Pulmonary artery endothelial cell (primary cell): ENCODE measurements at places on chromosomes 3 and 15.

- DNase-seq: no peak
These were observed 74.5 kb upstream of the LARS2 start for GRCh38 chr3:45313743-45314403.

GRCh38 chr15:75153565-75154276 is 48.0 kb upstream of the C15orf39 start:
- DNase-seq: no peak

- no peak for DNase-seq
These were observed 44.8 kb downstream of the SLCO2A1 start for GRCh38 chr3:133984975-133985374.

GRCh38 chr3:40994611-40995010 is 204.7 kb upstream of the CTNNB1 start:
- no peak for DNase-seq

- no peak for DNase-seq
These were observed 1.8 kb downstream of the APBA2 start for GRCh38 chr15:28887339-28888174.

- DNase-seq: no peak
These were observed 204.8 kb downstream of the MECOM start for GRCh38 chr3:169458752-169459151.

- DNase-seq: no peak
These were observed 89.7 kb upstream of the PROK2 start for GRCh38 chr3:71874618-71875017.

- no peak for DNase-seq
These were observed 16.4 kb downstream of the EFCC1 start for GRCh38 chr3:129017484-129017899.

DNA sequence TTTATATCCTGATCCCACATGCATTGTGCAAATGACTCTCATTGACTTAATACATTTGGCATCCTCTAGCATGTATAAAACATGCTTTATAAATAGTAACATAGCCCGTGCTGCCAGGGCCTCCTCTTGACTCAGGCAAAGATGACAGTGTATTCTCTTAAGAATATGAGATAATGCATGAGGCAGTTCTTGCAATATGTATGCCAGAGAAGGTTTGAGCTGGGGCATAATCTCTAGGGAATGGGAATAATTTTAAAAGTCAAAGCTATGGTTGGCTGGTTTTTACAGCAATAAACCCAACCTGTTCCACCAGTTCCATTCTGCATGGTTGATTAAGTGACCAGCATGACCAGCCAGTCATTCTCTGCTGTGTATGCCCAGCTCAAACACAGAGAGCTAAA is 179.0 kb upstream of the PFN2 start:
- DNase-seq: no peak

DNA sequence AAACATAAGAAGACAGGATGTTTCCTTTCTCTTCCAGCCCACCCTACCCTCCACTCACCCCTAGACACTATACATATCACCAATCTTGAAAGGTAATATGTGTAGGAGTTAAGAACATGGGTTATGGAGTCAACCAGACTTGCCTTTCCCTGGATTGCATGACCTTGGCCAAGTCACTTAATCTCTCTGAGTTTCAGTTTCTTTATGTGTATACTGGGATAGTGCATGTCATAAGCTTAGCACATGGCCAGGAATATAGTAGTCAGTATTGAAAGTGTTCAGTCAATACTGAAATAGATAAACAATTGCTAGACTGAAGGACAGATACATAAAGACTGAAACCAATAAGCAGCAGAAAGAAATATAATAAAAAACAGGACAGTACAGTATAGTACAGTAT is 283.2 kb upstream of the STT3B start:
- no peak for DNase-seq

GRCh38 chr3:140505213-140505612 is 172.7 kb upstream of the TRIM42 start:
- no peak for DNase-seq

DNA sequence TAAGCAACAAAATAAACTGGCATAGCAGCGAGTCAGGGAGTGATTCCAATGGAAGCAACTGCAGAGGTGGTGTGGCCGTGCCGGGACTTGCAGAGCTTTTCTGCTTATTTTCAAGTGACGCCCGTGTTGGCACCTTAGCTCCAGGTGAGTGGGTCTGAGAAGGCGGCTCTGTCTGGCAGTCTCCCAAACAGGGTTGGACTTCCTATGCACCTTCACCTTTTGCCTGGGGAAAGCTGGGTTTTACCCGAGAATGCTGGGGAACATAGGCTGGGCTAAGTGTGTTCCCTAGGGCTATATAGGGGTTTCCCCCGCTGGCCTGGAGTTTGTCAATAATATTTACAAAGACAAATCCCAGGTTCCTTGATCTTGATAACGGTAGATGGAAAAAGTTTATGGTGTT is 179.9 kb upstream of the TBL1XR1 start:
- no peak for DNase-seq

DNA sequence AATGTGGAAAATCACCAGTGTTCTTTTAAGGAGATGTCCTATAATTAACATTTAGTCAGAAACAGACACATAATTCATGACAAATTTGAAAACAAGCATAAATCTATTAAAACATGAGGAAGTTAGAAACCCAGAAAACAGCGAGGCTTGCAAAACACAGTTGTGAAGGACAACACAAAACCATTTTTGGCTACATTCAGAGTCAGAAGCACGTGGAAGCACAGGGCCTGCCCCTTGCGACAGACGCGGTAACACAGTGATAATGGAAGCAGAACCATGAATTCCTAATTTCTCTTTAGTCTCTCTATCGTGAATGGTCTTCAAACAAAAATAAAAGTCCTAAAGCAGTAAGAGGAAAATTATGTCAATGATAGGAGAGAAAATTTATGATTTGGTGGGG is 12.2 kb downstream of the NCEH1 start:
- no peak for DNase-seq

- DNase-seq: no peak
These were observed 57.8 kb downstream of the ZNF621 start for GRCh38 chr3:40582401-40583027.

DNA sequence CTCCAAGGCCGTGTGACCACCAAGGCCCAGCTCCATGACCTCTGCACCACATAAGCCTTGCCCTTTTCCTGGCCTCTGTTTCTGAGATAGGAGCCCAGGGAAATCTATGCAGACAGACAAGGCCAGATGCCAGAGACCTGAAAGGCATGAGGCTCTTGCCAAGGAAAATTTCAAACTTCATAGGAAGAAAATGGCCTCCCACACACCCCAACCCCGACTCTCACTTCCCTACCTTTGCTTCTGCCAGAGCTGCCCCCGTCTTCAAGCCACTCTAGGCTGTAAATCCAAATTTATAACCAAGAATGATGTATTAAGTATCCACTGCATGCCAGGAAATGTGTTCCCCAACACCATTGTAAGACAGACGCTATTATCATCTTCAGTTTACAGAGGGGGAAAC is 65.5 kb upstream of the HRH1 start:
- DNase-seq: no peak

GRCh38 chr3:151328298-151328995 is 902 bp downstream of the P2RY13 start:
- DNase-seq: no peak

DNA sequence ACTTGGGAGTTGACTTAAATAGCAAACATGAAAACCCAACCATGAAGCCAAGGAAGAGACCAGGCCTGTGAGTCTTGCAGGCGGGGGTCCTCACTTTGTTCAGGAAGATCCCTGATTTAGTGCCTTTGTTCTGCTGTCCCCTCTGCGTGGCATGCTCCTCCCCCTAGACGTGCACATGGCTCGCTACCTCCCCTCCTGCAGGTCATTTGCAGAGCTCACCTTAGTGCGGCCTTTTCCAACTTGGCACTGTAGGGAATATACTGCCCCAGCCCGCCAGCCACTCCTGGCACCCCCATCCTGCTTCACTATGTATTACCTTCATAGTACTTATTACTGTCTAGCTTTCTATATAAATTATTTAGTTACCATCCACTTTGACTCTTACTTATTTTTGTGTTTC is 18.3 kb downstream of the GXYLT2 start:
- DNase-seq: no peak

GRCh38 chr3:192031941-192032340 is 571.0 kb downstream of the PYDC2 start:
- DNase-seq: no peak

DNA sequence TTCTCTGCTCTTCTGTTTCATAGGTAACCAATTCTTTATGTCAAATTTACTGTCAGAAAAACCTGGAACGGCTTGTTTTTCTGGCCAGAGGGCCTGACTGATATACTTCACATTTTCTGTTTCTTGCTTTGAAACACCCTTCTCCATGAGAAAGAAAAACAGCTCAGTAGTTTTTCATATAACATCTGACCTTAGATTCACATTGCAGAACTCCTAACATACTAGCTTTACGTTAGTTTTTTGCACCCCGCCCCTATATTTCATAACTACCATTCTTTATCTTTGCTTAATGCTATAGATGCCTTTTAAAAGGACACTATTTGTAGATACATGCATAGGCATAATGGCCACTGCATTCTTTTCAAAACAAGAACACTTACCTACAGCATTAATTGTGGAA is 83.9 kb upstream of the TSC22D2 start:
- no peak for DNase-seq

DNA sequence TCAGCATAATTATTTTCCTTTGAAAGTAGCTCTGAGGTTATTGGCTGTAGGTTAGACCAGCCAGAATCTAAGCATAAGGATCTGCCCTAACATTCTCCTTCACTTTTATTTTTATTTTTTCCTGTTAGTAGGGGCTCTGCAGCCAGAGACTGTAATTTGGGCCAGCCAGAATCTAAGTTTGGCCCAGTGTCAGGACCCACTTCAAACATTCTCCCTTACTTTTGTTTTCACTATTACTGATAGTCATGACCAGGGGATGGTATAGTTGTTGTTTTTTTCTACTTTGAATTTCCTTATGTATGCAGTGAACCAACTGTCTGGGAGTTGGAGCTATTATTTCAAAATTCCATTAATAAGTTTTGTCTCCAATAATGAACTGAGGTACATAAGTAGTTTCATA is 121.0 kb upstream of the MBNL1 start:
- no peak for DNase-seq

DNA sequence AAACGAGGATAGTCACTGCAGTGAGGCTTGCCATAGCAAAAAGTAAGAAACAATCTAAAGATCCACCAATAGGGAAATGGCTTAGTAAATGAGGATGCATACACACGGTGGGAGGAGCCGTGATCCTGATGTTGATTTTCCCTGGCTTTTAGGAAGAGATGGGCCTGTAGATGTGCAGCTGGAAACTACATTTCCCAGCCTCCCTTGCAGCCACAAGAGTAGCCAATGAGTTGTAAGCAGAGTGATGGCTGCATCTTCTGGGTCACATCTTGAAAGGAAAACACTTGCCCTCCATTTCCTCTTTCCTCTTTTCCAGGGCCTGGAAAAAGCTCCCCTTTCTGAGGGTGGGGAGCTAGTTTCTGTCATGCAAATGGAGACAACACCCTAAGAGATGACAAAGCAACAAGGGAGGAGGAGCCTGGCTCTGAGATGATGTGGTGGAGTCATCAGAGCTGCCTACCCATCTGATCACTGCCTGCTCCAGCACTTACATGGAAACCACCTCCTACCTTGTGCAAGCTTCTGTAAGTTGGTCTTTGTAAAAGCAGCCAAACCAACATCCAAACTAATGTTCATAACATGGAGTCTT is 139.1 kb downstream of the TLE3 start:
- DNase-seq: no peak

- DNase-seq: no peak
These were observed 23.6 kb downstream of the NCK1 start for GRCh38 chr3:136885357-136886213.

DNA sequence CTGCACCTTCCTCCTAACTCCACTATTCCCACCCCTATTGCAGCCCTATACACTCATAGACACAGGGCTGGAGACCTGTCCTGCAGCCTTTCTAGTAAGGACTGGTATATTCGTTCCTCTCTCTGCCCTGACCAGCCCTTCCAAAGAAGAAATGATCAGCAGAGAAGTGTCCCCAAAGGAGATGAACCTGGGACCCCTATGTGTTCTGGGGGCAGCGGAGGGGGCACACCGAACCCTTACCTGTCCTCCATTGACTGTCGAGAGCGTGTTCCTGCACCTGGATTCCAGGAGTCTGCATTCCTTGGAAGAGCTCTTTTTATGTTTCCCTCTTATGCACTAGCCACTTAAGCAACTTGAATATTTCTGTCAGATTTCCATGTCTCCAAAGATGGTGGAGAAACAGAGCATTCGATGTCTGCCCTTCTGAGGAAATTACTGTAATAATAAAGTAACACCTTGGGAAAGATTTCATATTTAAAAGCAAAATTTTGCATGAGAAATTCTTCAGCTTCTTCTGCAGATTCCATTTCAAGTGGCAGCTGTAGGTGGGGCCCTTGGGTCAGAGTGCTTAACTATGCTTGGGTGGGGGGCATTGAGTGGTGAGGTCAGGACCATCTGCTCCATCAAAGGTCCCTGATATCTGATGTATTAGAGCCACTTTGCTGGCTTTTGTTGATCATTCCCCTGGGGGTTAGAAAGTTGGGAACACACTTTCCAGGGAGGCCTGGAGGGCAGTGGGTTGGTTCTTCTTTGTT is 6.3 kb downstream of the EPHB1 start:
- DNase-seq: no peak

GRCh38 chr15:79923079-79923514 is 26.3 kb upstream of the MTHFS start:
- DNase-seq: no peak
